Dorsolateral prefrontal cortex (tissue), 122 donors: ENCODE measurements at places on chromosomes 1 and 21.

- DNase-seq, result peak; percentile 54
Measured at GRCh38 chr21:42093991-42094421, 22.9 kb downstream of the UMODL1 start.

- DNase-seq, result no peak
Measured at GRCh38 chr1:156198831-156199349, 5.0 kb downstream of the SLC25A44 start.

DNA sequence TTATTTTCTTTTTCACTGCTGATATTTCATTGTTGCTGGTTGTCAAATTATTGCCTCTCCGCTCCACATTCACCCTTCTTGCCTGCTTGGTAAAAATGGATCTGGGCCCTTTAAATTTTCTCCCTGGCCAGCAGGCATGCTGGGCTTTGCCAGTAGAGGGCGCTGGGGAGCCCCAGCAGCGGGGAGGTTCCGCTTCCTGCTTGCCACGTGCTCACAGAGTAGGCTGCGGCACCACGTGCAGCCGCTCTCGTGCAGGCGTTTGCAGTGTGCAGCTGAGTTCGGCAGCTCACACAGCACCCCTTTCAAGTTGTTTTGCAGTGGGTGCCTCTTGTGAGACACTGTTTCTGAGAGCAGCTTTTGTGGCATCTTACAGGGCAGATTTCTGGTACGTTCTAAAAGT is at the start of gene ACTL8:
Gene ACTL8, plus strand, starts transcription at position 214 of the 400 bp plus-strand sequence. CDS start 67,676 bp downstream, outside the sequence.
- no peak for DNase-seq

DNA sequence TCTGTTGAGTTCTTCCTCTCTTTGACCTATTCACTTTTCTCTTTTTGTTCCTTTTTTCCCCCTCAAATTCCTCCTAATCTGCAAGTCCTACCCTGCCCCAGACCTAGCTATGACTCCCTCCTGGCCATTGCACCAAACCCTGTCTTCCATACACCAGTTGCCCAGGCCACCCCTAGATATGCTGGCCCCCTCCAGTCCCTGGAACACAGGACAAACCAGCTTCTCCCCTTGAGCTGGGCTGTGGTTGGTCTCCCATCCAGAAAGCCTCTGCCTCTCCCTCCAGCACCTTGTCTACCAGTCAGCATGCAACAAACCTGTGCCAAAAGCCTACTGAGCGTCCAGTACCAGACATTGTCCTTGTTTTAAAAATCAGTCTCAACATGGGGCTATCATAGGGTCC is 59.4 kb downstream of the ELK4 start:
- no peak for DNase-seq

DNA sequence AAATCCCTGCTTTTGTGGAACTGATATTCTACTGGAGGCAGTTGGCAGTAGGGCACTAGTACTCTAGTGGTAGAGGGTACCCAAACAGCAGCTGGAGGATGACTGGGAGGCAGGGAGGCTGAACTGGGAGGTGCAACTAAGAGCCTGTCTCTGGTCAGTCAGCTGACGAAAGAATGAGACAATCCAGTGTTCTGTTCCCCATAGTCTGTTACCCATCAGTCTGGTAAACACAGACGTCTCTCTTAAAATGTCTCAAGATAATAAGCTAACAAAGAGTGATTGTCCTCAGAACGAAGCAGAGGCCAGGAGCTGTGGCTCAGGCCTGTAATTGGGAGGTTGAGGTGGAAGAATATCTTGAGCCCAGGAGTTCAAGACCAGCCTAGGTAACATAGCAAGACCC is 30.4 kb downstream of the TFAP2E start:
- no peak for DNase-seq

DNA sequence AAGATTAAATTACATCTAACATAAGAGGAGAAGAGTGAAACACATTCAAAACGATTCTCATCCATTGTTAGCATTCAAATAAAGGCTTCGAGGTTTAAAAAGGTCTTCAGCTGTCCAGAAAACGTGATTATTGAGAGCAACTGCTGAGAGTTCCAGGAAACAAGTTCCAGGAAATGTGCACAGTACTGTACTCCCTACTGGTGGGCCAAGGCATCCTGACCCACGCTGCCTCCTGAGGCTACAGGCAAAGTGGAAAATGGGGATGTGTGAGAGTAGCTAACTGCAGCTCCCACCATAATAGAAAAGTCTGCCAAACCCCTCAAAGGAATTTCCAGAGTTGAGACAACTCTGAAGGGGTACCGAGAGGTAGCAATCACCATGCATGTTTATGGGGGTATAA is 2.0 kb downstream of the VAV3 start:
- no peak for DNase-seq

- DNase-seq, result peak; percentile 72
Measured at GRCh38 chr1:160078512-160079195, 2.7 kb upstream of the KCNJ9 start.

DNA sequence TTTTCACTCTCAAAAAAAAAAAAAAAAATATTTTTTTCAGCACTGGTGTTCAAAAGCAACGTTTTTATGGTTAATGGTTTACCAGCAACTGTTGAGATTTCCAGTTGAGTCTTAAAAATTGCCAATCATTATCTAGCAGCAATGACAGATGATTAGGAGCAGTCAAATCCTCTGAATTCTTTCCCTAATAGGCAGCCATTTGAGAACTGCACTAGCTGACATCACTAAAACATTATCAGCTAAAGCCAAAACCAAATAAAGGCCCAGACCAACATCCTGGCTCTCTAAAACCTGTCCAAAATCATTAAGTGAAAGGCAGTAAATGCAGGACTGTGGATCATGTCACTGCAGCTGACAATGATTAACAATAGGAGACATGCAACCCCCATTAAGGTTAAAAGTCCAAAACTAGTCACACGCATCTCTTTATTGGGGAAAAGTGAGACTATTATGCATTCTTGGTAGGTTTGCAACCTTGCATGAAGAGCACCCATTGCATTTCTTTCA is 14.0 kb downstream of the SFPQ start:
- no peak for DNase-seq

DNA sequence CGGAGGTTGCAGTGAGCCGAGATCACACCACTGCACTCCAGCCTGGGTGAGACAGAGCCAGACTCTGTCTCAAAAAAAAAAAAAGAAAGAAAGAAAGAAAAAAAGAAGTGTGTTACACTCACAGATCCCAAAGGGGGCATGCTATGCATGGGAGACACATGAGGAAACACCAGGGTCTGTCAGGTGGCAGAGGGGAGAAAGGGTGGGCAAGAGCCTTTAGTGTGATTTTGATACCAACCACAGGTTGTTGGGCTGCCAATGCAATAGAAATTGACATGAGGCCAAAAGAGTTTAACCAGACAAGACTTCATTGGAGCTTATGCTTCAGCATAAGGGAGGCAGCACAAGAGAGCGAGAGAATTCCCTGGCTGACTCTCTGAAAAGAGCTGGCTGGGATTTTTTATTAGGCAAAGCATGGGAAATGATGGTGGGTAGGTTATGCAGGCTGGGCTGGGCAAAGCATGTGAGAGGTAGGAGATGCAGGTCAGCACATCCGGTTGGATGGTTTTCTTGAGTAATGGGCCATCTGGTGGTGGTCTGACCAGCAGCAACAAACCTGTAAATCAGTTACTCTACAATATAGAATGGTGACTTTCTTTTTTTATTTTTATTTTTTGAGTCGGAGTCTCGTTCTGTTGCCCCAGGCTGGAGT is 11.7 kb upstream of the EXTL1 start:
- DNase-seq, result no peak

- DNase-seq, result no peak
Measured at GRCh38 chr1:111133866-111134265, 6.0 kb downstream of the DRAM2 start.

DNA sequence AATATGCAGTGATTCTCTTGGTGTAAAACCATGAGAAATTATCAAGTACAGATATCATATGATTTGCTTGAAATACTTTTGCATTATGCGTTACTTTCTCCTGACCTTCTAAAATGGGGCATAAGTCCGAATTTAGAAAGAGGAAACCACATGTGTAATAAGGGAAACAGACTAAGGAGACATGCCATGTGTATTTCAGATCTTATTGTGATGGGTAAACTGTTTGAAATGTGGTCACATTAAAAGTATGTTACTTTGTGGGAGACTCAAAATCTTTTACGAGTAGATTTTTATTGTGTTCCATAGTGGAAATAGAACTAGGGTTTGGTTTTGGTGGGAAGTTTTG is 173.0 kb downstream of the NFIA start:
- no peak for DNase-seq

GRCh38 chr1:155320252-155320651 is 442 bp upstream of the RUSC1 start:
- DNase-seq, result no peak

DNA sequence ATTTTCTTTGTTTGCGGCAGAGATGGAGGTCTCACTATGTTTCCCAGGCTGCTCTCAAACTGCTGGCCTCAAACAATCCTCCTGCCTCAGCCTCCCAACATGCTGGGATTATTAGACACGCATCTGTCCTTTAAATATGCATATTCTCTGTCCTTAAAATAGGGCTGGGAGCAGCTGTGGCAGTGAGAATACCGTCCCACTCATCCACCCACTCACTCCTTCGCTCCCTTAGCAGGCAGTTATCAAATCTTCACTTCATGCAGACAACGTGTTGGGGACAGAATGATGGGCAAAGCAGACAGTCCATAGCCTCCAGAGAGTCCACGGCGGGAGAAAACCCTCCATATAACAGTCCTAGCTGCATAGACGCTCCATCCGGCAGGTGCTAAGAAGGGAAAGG is 179.4 kb downstream of the ZBTB18 start:
- DNase-seq, result no peak

DNA sequence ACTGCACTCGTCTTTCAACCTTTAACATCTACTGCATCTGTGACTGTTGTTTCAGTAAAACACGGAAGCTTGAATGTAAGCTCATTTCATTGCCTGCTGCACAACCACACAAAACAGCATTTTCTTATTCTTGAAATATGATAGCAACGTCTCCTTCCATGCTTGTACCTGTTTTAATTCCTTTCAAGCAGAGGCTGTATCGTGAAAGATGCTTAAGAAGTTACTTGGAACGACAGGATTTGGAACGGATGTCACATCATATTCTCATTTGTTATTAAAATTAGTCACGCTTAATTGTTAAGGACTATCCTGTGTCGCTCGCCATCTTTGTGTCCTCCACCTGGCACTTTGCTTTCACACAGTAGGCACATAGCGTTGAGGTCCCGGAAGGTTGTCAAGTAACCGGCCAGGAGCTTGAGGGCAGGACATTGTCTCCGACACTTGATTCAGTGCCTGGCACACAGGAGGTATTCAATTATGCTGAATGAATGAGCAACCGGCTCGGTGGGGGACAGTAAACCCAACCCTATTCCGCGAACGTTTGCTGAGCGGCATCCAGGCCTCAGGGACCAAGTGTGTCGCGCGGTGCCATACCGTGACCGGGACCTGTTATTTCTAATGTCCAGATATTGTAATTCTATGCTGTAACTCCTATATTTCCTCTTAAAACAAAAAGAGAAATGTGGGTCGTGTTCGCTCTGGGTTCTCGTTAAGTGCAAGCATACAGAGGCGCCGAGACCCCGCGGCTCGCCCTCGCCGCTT is 499 bp upstream of the SH3GLB1 start:
- DNase-seq, result no peak

DNA sequence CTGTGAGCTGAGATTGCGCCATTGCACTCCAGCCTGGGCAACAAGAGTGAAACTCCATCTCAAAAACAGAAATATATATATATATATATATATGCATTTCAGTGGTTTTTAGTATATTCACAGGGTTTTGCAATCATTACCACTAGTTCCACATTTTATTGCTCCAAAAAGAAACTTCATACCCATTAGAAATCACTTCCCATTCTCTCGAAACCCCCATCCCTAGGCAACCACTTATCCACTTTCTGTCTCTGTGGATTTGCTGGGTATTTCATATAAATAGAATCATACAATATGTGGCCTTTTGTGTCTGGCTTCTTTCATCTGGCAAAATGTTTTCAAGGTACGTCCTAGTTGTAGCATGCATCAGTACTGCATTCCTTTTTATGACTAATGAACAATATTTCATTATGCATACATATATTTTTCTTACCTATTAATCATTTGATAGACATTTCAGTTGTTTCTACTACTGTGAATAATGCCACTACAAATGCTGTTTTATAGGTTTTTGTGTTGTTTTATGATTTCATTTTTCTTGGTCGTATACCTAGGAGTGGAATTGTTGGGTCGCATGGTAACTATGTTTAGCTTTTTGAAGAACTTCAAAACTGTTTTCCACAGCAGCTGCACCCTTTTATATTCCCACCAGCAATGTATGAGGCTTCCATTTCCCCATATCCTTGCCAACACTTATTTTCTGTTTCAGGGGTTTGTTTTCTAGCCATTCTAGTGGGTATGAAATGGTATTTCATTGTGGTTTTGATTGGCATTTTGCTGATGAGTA is 95.9 kb downstream of the PHTF1 start:
- DNase-seq, result no peak

GRCh38 chr1:62382658-62382955 is 54.2 kb upstream of the USP1 start:
- no peak for DNase-seq

DNA sequence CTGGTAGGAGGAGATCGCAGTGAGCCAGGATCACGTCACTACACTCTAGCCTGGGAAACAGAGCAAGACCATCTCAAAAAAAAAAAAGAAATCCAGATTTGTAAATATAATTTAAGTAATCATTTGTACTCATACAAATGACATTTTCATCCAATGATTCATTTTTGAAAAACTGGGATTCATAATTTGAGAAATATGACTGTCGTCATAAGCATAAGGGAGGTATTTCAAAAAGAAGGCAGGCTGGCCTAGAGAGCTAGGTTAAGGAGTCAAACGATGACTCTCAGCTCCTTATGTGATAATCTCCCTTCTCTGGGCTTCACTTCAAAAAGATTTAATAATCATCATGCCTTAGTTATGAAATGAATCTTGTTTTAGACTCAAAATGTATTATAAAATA is 2.3 kb downstream of the GART start:
- no peak for DNase-seq

DNA sequence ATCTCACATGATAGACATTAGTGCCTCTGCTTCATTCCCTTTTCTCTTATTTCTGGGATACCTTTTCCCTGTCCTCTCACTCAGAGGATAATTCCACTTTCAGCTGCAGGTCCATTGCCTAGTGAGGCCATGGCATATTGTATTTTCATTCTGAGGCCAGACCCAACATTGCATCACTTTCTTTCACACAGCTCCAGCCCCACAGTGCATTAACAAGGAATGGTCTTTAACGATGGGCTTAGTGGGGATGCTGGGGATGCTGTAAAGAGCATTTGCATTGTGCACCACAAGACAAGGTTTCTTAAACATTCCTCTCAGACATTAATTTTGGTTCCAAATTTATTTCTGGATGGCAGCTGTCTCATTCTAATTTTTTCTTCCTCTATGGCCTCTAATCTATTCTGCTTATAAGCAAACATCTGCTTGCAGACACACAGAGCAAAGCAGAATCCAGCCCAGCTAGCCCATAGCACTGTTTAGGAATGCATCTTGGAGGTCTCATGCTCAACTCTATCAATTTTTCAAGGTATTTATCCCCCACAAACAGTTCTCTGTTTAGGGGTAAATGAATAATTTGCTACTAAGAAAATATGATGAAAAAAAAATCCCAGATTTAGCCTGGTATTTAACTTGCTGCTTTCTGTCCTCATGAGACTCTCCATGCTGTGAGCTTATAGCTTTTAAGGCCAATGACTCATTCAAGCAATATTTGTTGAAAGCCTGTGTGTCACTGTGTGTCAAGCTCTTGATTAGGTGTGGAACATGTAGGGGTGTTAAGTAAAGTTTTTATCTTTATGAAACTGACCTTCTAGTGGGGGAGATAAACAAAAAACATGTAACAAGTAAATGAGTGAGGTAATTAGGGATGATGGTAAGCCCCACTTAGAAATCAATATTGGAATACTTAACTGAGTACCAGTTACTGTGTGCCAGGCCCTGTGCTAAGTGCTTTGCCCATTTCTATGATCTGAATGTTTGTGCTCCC is 44.5 kb upstream of the CCDC190 start:
- DNase-seq, result no peak
